ENCODE measurements at places on chromosomes 1 and 21. TPM values are rescaled to one million over a fixed set of nuclear protein-coding genes. Genes with fewer than 3 reads are reported as not detected.

DNA sequence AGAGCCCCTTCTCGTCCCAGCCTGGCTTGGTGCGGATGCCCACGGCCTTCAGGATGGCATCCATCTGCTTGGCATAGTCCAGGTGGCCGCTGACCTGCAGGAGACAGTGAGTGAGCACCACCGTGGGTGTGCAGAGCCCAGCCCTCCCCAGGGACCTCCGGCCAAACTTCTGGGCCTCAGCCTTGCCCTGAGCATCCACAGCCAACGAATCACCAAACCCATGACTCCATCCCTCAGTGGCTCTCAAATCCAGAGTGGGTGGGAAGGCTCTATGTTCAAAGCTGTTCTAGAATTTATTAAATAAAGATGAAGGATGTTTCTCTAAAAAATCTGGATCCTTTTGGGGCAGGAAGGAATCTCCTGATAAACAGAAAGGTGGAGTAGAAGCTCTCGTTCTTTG is 18.7 kb downstream of the HTR6 start:
- no peak overlapping the region for H3K4me3 ChIP-seq
- H3K27ac ChIP-seq = no peak overlapping the region
- peaks cover 3% of the 10 kb centered on the region for H3K4me1 ChIP-seq
- no peaks in the 10 kb centered on the region for H3K36me3 ChIP-seq
- no peak for DNase-seq

DNA sequence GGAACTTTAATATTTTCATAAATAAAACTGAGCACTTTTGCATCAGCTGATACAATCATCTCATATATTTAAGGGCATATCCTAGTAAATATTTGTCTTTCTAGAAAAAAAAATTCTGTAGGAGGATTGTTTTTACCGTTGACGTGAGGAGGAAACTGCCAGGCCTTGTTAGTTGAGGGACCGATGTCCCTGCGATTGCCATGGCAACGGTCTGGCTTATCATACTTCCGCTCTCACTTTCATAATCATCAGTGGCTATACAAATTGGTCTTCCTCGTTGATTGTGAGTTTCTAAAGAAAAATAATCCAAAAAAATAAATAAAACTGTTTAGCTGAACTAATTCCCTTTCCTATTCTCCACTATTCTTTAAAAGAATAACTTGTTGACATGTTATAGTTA is 69.3 kb upstream of the ANGPTL3 start:
- no peaks in the 10 kb centered on the region for H3K4me1 ChIP-seq
- H3K36me3 ChIP-seq = no peaks in the 10 kb centered on the region
- H3K4me3 ChIP-seq = no peak overlapping the region
- no peak for DNase-seq
- no peaks in the 10 kb centered on the region for H3K27me3 ChIP-seq

- no peak overlapping the region for H3K27ac ChIP-seq
- H3K36me3 ChIP-seq = peaks cover 18% of the 10 kb centered on the region
- DNase-seq = no peak
- H3K4me3 ChIP-seq = no peak overlapping the region
Observed at GRCh38 chr1:244431166-244431565, 20.5 kb downstream of the ADSS2 start.

DNA sequence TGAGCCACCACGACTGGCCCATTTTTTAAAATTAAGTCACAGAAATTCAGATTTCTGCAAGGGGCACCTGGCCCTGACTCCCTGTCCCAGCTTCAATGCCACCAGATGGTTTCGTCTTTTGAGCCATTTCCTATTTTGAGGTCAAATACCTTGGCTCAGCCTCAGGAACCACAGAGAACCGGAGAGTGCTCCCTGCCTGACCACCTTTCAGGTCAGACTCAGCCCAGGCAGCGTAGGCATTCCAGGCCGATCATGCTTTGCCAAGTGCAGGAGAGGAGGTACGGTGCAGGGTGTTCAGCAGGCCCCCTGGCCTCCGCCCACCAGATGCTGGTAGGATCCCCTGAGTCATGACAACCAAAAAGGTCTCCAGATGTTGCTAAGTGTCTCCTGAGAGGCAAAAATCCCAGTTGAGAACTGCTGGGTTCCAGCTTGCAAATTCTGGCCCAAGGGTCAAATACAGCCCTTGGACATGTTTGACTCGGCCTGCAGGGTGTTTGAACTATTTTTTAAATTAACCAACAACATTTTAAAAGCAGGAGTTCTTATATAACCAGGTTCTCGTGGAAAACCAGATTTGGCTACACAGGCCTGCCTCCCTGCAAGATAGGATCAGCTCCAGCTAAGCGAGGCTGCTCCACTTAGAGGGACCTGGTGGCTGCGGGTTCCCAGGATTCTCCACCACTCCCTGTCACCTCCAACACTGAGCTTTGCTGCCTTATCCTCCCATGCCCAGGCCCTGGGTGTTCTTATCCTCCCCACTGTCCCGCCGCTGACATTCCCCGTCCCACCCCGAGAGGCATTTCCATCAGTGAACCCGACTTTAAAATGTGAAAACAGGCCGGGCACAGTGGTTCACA is 61.9 kb upstream of the TARDBP start:
- H3K27ac ChIP-seq = no peak overlapping the region
- no peaks in the 10 kb centered on the region for H3K36me3 ChIP-seq
- H3K27me3 ChIP-seq = peaks cover 3% of the 10 kb centered on the region
- no peaks in the 10 kb centered on the region for H3K4me1 ChIP-seq
- no peak for DNase-seq

GRCh38 chr1:171195767-171196166 is 10.7 kb downstream of the FMO2 start:
- H3K27ac ChIP-seq = no peak overlapping the region
- no peak for DNase-seq
- H3K4me1 ChIP-seq = no peaks in the 10 kb centered on the region
- no peak overlapping the region for H3K4me3 ChIP-seq
- no peaks in the 10 kb centered on the region for H3K27me3 ChIP-seq

DNA sequence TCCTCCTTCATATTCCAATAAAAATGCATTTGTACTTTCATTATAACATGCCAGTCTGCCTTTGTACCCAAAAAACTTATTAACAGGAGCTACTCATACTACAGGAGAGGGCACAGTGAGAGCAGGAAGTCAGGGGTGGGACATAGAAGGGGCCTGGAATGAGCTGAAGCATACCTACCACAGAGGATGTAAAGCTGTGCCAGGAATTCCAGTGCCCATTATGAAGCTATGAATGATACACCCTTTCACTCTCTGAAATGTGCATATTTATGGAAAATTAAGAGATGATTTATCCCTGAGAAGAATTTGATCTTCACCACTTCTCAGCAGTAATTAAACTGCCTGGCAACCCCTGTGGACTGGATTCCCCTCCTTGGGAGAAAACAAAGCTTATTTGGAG is 65.8 kb downstream of the ATP5PO start:
- no peaks in the 10 kb centered on the region for H3K4me1 ChIP-seq
- H3K36me3 ChIP-seq = no peaks in the 10 kb centered on the region
- H3K4me3 ChIP-seq = no peak overlapping the region
- H3K27me3 ChIP-seq = no peaks in the 10 kb centered on the region
- DNase-seq = no peak

DNA sequence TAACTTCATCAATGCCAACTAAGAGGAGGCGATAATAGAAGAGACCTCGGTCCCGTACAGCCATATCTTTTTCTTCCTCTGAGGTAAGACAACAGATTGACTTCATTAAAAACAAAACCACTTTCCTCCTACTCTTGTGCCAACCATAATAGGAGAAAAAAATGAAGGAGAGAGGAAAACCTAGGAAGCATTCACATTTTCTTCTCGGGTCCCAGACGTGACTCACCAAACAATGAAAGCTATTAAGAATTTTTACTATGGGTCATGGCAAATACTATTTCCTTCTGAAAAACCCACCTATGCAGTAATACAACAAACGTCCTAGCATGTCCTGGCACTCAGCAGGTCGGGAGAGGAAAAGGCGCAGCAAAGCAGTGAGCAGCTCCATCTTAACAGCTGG is 8.6 kb upstream of the BCL2L15 start:
- H3K4me1 ChIP-seq = peaks cover 9% of the 10 kb centered on the region
- no peak overlapping the region for H3K4me3 ChIP-seq
- DNase-seq = peak; percentile 68
- H3K27ac ChIP-seq = no peak overlapping the region

- H3K4me3 ChIP-seq = no peak overlapping the region
- no peaks in the 10 kb centered on the region for H3K36me3 ChIP-seq
- H3K27me3 ChIP-seq = no peaks in the 10 kb centered on the region
- no peaks in the 10 kb centered on the region for H3K4me1 ChIP-seq
- DNase-seq = no peak
Observed at GRCh38 chr1:248631354-248632008, 3.4 kb downstream of the OR2T11 start.

DNA sequence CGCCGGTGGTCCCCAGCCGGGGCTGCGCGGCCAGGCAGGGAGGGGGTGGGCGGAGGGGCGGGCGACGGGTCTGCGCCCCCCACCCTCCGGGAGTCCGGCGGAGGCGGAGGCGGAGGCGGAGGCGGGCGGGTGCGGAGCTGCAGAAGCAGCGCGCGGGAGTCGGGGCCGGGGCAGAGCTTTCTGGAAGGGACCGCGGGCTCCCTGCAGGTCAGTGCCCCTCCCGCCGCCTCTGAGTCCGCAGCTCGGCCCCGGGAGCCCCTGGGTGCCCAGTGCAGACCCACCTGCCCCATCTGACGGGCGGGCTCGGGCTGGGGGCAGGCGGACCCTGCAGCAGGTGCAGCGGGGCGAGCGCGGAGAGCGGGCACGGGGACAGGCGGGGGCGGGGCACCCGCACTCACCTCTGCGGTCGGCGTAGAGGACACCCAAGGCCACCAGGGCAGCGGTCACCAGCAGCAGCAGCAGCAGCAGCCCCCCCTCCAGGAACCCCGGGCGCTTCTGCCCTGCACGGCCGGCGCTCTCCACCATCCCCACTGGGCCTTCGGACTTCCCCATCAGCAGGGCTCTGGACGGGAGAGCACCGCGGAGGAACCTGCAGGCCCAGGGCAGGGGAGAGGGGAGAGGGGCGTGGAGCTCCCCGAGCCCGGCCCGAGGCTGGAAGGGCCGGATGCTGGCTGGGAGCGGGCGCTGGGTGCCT is 3.7 kb downstream of the MMEL1 start:
- H3K4me3 ChIP-seq = no peak overlapping the region
- no peaks in the 10 kb centered on the region for H3K4me1 ChIP-seq
- peaks cover 18% of the 10 kb centered on the region for H3K27me3 ChIP-seq
- H3K27ac ChIP-seq = no peak overlapping the region

- peaks cover 33% of the 10 kb centered on the region for H3K27me3 ChIP-seq
- H3K36me3 ChIP-seq = no peaks in the 10 kb centered on the region
- no peak overlapping the region for H3K27ac ChIP-seq
Observed at GRCh38 chr1:228000836-228001563, 5.8 kb upstream of the WNT3A start.

DNA sequence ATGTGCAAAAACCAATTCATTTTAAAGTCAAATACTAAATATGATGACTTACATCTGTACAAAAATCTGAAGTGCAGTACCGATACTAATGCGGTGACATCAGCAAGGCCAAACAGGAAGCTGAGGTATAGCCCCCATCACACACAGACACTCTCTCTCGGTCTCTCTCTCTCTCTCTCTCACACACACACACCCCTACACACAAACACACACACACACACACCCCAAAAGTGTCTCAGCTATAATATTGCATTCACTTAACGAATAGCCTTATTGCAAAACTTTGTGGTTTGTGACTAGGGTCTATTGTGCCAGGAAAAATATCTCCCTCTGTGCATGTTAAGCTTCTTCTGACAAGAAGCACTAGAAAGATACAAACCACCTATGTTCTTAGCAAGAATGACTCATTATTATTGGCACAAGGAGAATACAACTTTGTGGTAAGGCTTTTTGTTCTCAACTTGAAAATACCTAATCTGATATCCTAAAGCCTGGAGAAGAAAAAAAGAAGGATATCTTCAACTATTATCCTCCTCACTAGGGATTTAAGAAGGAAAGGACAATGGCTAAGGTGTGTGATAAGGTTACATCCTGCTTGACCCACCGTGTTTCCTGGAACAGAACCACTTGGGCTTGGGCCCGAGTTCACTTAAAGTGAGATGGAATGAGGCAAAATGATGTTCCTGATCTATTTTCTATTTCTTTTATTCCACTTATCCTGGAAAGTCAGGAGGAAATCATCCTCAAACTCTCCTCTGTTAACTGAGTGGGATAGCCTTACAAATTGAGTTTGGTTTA is 107.1 kb downstream of the NIBAN1 start:
- no peaks in the 10 kb centered on the region for H3K27me3 ChIP-seq
- no peaks in the 10 kb centered on the region for H3K36me3 ChIP-seq
- peaks cover 13% of the 10 kb centered on the region for H3K4me1 ChIP-seq
- no peak overlapping the region for H3K4me3 ChIP-seq

- H3K27ac ChIP-seq = no peak overlapping the region
- no peaks in the 10 kb centered on the region for H3K36me3 ChIP-seq
- peaks cover 25% of the 10 kb centered on the region for H3K4me1 ChIP-seq
- no peak overlapping the region for H3K4me3 ChIP-seq
- no peak for DNase-seq
- H3K27me3 ChIP-seq = peaks cover 28% of the 10 kb centered on the region
Observed at GRCh38 chr1:150259217-150259616, 1.6 kb downstream of the CA14 start.

DNA sequence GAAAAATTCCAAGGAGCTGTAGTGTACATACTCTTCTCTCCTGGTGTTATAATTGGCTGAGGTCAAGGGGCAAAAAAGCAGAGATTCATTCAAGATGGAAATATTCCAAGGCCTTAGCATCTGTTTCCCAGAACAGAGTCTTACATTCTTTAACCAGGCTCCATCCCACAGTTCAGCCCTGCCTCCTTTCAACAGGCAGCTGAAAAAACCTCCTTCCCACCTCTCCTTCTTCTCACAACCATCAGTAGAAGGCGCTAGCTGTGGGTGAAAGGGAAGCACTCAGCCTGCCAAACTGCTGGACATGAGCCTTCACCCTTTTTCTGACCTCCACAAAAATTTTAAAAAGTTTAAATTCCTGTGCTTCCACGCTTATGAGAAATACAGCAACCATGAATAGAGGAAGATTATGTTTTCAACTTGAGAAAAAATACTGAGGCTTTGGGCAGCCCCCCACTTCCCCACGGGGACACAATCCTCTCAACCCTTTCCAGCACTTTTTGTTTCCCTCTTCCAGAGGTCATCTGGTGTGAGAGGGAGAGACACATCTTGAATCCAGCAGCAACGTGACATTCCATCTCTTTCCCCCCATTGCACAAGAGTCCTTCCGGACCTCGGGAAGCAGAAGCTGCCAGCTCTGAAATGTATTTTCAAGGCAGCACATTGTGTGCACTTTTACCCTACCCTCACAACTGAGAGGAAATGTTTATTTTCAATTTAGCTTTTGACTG is 43.2 kb upstream of the FMO2 start:
- H3K4me3 ChIP-seq = no peak overlapping the region
- DNase-seq = peak; percentile 87
- H3K36me3 ChIP-seq = no peaks in the 10 kb centered on the region

GRCh38 chr1:92774407-92774806 is 10.5 kb downstream of the EVI5 start:
- no peaks in the 10 kb centered on the region for H3K36me3 ChIP-seq
- H3K4me1 ChIP-seq = no peaks in the 10 kb centered on the region
- H3K4me3 ChIP-seq = no peak overlapping the region
- no peak for DNase-seq

- peaks cover 7% of the 10 kb centered on the region for H3K36me3 ChIP-seq
- H3K4me1 ChIP-seq = peaks cover 13% of the 10 kb centered on the region
- no peak for DNase-seq
- H3K27me3 ChIP-seq = no peaks in the 10 kb centered on the region
- no peak overlapping the region for H3K4me3 ChIP-seq
Observed at GRCh38 chr1:35454176-35454575, 103.0 kb downstream of the KIAA0319L start.

Gene HUNK
- total RNA-seq = 0.34 TPM

Gene CFHR5
- not detected for total RNA-seq

Gene LRRIQ3
- 0.52 TPM for total RNA-seq

Gene HCRTR1
- total RNA-seq = not detected

Gene CELA3B
- total RNA-seq = not detected

Gene RWDD3
- total RNA-seq = 22.2 TPM

Gene GPR37L1
- total RNA-seq = not detected

Gene ARPC5
- total RNA-seq = 180 TPM
